ENCODE measurements at places on chromosomes 12 and 14.

- DNase-seq = no peak
Observed at GRCh38 chr14:61602733-61603077, 92.6 kb upstream of the HIF1A start.

GRCh38 chr12:128069359-128069997, 197.5 kb upstream of the TMEM132C start:
- DNase-seq = peak; percentile 54

DNA sequence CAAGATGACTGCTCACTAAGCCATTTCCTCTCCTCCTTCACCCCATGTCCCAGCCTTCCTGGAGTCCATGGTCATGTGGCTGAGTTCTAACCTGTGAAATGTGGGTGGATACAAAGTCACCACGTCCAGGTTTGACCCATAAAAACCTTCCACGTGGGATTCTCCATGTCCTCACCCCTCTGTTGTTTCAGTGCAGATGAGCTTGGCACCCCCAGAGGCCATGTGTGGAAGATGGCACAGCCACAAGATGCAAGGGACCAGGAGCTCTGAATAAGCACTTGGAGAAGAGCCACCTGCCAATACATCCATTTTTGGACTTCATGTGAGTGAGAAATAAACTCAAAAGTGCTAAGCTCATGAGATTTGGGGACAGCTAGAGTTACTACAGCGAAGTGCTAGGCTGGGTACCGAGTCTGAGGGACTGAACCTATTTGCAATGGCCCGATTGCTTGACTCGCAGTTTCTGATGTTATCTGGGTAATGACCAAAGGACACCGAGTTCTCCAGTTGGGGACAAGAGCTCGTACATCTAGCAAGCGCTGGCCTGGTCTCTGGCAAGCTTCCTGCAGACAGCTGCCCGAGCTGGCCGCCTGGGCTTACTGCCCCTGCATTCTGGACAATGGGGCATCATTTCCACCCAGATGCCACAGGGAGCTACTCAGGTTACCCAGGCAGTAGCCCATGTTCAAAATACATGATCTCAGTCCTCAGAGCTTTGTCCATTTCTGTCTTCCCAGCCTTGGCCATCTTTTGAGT, 7.7 kb upstream of the SLC24A4 start:
- no peak for DNase-seq

DNA sequence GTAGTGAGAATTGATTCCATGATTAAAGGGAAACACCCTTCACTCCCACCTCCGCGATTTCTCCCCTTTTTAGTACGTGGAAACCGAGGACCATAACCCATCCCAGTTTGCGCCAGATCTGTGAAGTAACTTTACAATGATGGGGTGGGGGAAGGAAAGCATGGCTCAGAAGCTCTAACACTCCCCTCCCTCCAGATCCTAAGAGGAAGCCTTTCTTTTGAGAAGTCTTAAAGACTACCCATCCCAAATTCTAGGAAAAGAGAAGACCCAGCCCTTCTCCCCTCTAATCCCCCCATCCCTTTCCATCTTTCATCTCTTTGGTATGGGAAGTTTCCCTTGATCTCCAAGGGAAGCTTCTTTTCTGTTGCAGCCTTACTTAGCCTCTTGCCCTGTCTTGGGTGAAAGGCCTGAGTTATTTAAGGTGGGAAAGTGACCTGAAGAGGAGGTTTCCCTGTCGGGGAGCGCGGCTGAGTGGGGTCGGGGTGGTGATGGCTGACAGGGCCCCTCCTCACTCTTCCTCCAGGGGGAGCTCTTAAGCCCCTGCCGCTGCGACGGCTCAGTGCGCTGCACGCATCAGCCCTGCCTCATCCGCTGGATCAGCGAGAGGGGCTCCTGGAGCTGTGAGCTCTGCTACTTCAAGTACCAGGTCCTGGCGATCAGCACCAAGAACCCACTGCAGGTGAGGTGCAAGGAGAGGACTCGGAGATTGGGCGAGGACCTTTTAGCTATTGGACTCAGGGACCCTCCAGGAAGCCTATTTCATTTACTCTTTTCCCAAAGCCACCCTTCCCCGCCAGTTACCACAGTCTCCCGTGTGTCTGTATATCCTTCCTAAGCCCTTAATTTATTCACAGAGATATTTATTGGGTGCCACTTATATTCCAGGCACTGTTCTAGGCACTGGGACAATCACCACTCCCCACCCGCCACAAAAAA, 1.8 kb downstream of the MARCHF9 start:
- no peak for DNase-seq

DNA sequence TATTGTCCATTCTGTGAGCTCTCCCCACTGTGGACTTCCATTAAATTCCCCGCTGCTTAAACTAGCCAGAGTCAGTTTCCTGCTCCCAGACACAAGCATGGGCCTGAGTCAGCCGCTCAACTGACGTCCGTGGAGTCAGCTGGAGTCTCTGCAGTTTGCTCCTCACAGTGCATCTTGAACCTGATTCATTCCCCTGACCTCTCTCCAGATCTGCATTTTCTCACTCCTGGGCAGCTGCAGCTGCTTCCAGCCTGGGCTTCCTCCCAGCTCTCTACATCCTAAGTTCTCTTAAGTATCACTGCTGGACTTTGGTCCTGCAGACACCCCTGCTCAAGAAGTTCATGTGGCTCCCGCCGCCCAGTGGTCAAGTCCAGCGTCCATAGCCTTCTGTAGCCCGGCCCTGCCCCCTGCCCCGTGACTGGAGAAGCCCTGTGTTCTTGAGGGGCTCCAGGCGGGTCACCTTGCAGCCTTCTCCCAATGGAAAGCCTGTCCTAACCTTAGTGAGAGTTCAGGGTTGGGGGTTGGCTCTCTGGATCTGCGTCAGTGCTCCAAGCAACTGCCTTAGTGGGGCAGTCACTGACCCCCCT, 20.0 kb downstream of the NFKBIA start:
- DNase-seq = peak; percentile 85

- DNase-seq = no peak
Observed at GRCh38 chr12:58342736-58343135, 401.4 kb downstream of the ATP23 start.

DNA sequence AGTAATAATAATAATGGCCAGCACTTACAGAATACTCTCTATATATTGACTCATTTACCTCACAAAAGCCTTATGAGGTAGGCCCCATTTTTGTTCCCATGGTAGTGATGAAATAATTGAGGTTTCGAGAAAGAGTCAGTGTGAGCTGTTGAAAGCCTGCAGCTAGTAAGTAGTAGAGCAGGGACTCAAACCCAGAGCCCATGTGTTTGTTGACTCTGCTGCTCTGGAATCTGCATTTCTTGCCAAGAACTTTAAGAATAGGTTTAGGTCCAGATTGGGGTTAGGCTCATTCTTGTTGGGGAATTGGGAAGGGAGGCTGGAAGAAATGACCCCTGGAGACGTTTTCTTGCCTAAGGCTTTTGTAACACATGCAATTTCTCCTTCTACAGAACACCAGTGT, 27.9 kb downstream of the DYRK4 start:
- DNase-seq = no peak

DNA sequence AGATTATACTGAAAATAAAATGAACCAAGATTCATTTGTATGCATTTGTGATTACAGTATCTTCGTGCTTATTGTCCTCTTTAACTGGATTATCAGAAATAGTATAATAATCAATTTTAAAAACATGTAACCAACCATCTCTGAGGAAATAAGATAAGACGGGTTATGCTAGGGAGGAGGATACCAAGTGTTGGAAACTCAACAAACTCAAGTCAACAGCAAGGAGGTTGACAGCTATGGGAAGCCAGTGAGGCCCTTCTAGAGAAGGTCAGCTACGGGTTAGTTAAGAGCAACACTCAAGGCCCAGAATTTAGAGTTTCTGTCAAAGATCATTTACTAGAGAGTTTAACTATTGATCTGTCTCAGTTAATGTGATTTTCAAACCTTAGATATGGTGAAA, 137.2 kb downstream of the PDZRN4 start:
- DNase-seq = no peak
